ENCODE measurements at places on chromosomes 5 and 9.

- no peak for DNase-seq
These were observed 490 bp downstream of the ICE1 start for GRCh38 chr5:5422819-5423515.

- no peak for DNase-seq
These were observed 15.6 kb upstream of the SLC6A19 start for GRCh38 chr5:1185629-1186350.

DNA sequence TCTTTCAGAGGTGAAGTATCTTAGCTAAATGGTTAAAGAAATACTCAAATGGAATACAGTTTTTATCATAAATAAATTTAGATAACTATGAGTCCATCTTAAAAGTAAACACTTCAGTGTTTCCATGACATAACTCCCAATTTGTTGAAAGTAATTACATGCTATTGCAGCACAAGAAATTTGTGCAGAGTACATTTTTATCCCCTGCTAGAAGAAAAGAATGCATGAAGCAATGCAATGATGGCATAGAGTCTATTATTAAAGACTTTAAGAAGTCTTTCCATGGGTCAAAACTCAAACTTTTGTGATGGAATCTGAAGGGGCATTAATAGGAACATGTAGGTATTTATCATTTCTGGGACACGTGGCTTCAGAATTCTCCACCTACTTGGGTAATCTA is 106.6 kb upstream of the DPYSL3 start:
- no peak for DNase-seq

- peak; percentile 60 for DNase-seq
These were observed 18.9 kb downstream of the MARCHF11 start for GRCh38 chr5:16160706-16161105.

- no peak for DNase-seq
These were observed 6.7 kb upstream of the MTMR12 start for GRCh38 chr5:32319392-32319791.

GRCh38 chr9:19479874-19480273 is 71.1 kb downstream of the ACER2 start:
- DNase-seq, result no peak

DNA sequence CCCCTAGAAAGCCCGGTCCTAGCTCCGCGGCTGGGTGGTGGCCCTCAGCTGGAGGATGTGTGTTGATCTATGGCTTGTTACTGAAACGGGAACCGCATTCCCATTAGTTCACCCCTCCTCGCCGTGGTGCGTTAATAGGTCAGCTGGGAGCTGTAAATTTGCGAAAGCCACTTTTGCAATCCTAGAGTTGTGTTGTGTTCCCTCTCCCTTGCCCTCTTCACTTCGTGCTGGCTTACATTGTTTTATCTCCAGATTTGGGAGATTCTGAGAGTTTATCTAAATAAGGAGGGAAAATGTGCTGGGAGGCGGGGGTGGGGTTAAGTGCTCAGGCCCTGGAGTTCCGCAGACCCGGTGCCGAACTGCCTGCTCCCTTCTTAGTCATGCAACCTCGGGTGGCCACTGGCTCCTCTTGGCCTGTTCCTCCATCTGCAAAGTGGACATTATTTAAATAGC is 62.8 kb downstream of the HMCN2 start:
- DNase-seq, result peak; percentile 75

All from islet precursor cell (in vitro differentiated cells).